ENCODE measurements at places on chromosomes 5 and 9.

GRCh38 chr5:80229902-80230255 lies 26.0 kb downstream of the SERINC5 start:
- DNase-seq, result no peak

DNA sequence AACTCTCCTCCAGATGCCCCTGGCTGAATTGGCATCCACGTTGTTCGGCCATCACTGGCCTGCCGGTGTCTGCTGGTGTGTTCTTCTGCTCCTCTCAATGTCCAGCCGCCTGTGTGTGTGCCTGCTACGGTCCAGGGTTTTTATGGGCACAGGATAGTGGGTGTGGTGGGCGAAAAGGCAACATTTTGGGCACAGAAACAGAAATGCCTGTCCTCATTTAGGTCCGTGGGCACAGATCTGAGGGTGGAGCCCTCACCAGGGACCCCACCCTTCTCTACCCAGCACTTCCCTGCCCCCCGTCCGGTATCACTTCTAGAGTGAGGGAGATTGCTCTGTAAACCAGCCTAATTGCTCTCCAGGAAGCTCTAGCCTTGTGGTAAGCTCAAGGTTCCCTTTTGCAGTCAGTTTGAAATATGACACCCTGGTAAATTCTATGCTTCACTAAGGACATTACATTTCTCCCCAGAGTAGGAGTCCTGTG lies 410.1 kb downstream of the MAT2B start:
- peak; percentile 53 for DNase-seq

GRCh38 chr9:71975833-71976232 lies 64.4 kb downstream of the C9orf85 start:
- DNase-seq, result peak; percentile 14

- DNase-seq, result peak; percentile 57
Measured at GRCh38 chr9:3960661-3961144, 339.2 kb downstream of the GLIS3 start.

- DNase-seq, result no peak
Measured at GRCh38 chr5:6644794-6645241, 11.6 kb downstream of the SRD5A1 start.

GRCh38 chr9:2050236-2050635 lies 35.1 kb downstream of the SMARCA2 start:
- peak; percentile 17 for DNase-seq

DNA sequence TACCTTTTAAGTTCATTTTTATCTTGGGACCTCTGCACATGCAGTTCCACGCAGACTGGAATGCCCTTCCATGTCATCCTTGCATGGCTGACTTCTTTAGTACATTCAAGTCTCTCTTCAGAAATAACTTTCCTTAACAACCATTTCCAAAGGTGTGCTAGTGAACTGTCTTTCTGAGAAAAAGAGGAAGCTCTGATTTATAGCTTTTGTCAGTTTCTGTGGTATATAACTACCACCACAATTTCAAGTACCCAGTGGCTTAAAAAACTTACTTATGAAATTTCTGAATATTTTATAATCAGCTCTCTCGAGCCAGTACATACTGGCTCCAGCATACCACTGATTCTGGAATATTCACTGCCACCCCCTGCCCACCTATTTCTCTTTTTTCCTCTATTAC lies 1613.8 kb downstream of the MAT2B start:
- DNase-seq, result no peak

DNA sequence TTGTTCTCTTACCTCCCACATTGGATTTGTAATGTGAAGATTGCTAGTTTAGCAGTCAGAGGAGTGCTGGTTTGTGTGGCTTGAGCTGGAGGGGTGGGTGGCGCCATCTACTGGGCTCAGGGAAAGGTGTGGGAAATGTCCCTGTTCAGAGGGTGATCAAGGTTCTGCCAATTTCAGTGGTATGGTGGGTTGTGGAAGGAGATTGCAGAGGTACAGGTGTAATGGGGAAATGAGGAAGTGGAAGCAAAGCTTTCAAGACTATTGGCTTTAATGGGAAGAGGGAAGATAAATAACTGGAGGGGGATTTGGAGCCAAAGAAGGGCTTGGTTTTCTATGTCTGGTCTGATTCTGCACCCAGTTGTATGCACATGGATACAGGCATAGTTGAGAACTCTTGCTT lies 76.4 kb downstream of the OSMR start:
- peak; percentile 48 for DNase-seq

Data from fibroblast of skin of right biceps (primary cell).